ENCODE measurements at places on chromosomes 1 and 21.

- no peak for DNase-seq
Observed at GRCh38 chr1:107267489-107267888, 126.7 kb downstream of the NTNG1 start.

DNA sequence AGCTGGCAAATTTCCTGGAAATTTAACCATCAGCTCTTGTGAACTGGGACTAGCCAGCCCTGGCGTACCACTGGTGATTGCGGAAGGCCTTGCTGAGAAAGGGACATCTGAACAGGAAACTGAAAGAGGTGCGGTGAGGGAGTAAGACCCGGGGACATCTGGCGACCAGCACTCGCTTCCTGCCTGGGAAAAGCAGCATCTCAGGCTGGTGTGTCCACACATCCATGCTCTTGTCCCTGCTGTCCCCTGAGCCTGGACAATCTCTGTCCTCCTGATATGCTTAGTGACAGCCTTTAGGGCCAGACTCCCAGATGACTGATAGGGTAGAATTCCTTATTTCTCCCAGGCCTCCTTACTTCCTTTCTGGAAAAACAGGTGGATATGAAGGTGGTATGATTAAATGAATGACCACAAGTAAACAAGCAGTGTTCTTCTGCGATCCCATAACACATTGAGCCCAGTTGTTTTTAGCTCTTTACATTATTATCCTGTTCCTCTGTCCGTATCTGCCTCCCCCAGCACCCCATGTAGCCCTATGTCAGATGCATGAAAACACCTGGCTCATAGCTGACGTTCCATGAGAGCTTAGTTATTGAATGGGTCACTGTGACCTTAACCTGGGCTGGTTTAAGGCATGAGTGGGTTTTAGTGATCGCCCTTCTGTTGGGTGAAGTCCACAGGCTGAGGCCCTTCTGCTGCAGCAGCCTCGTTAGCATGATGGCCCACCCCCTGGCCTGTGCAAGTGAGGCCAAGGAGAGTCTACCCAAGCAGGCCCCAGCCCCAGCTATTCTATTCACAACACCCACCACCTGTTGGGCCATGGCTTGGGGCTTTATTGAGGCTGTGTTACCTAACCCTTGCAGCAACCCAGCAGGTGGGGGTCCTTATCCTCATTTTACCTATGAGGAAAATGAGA lies 76.1 kb upstream of the GADD45A start:
- DNase-seq, result peak; percentile 13

DNA sequence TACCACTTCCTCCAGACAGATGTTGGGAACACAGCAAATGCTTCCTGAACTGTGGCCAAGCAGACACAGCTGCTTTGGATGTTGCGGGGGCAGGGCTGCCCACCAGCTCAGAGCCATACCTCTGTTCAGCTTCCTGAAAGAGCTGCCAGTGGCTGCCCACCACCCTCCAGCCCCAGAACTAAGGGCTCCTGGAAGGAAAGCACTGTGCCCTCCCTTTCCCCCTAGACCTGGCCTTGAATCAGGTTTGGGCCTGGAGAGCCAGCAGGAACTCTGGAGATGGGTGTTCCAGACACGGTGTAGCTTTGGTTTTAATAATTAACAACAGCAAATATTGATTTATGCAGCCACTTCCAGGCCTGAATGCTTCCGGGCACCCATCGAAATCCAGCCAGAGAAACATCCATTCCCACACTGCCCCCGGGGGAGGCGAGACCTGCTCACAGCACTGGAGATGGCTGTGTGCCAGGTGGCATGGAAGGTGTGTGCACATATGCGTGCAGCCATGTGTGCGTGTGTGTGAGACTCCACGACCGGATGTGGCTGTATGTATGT lies 45.7 kb downstream of the RAP1GAP start:
- DNase-seq, result no peak

DNA sequence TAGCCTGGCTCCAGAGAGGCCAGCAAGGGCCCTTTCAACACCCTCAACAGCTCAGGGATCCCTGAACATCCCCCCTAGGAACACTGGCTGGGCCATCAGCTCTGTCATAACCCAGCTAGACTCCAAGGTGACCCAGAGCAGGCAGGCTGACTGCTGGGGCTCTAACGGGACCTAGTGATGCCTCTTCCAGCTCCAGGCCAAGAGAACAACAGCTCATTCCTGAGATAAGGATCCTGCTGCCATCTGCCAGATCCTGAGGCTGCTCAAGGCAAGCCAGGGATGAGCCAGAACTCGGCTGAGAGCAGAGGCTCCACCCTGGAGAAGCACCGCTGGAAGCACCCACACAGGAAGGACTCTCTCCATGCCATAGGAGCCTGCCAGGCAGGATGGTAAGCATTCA lies 2.0 kb downstream of the VSIG8 start:
- no peak for DNase-seq

- DNase-seq, result no peak
Observed at GRCh38 chr1:236860101-236860500, 65.0 kb downstream of the MTR start.

GRCh38 chr1:185531838-185532237 lies 202.4 kb upstream of the HMCN1 start:
- no peak for DNase-seq

- no peak for DNase-seq
Observed at GRCh38 chr1:175463853-175464252, 271.3 kb upstream of the KIAA0040 start.

DNA sequence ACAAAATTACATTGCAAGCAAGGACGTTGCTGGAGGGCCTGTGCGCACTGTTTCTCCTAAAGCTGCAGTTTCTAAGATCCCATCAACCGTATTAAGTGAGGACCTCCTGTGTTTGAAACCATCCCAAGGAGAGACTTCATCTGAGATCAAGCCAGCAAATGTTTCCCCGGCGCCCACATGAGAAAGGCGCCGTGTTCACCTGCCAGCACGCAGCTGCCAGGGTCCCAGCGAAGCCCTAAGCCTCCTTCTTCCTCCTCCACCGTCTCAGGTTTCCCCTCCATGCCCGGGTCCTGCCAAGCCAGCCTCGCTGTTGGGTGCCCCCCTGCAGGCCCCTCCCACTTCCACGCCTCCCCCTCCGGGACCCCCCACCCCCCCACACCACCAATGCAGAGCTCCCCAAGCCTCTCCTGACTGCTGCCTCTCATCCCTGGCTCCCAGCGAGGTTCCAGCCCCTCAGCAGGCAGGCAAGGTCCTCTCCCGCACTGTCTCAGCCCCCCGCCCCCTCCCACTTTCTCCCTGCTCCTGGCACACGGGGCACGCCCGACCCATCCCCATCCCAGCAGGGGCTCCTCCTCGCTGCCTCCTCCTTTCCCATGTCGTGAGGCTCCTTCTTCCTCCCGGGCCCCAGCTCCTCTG lies 8.6 kb upstream of the TFF1 start:
- no peak for DNase-seq

DNA sequence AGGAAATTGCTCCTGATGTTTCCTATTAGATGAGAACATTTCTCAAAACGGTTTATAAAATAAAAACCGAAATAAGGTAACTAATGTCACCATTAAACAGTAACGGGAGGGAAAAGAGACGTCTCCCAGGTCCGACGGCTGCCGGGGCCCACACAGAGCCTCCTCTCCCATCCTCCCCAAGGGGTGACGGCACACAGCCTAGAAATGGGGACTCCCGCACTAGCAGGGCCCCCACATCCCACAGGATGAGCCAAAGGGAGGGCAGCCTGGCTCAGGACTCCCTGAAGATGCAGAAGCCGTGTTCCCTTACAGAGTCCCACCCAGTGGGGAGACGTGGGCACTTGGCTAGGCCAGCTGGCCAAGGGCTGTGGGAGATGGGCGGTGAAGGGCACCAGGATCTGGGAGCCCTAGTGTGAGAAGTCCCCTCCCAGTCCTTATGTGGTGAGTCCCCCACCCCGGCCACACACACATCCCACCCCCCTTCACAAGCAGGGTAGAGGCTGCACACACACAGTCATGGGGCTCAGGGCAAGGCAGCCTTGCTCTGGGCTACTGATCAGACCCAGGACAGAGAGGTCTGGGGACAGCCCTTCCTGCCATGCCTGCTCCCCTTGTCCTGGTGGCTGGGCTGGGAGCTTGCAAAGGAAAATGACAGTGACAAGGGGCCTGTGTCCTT lies 3.3 kb downstream of the KRTAP10-3 start:
- no peak for DNase-seq

DNA sequence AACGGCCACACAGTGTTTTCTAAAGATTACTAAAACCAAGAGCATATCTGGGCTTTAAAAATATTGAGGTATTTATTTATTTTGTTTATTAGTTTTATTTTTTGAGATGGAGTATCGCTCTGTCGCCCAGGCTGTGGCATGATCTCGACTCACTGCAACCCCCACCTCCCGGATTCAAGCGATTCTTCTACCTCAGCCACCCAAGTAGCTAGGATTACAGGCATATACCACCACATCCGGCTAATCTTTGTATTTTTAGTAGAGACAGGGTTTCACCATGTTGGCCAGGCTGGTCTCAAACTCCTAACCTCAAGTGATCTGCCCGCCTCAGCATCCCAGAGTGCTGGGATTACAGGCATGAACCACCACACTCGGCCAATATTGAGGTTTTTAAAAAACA lies 23.9 kb downstream of the TMCO4 start:
- DNase-seq, result no peak

Measured in T47D (cell line).